Activated T-cell treated with anti-CD3 and anti-CD28 coated beads, Interleukin-2, amount 50 U/mL, for 72 hours (primary cell): ENCODE measurements at places on chromosomes 6 and 20.

DNA sequence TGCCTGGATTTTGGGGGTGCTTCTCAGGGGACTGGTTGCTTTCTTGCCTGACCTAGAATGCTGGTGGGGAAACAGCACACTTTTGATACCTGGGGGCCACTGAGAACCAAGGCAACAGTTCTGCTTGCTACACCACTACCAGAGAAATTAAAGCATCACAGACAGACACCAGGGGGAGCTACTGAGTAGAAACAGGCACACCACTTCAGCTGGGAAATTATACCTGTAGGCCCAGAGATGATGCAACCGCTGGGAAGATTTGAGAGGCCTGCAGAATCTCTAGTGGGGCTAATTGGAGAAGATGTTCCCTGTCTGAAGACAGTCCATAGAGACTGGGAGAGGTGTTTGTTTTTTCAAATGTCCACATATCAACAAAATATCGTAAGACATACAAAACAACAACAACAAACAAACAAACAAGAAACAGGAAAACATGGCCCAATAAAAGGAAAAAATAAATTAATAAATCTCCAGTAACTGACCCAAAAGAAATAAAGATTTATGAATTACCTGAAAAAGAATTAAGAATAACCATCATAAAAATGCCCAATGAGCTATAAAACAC is 129.4 kb upstream of the RIN2 start:
- peak; percentile 59 for DNase-seq

GRCh38 chr6:31632279-31632946 is 11.9 kb downstream of the PRRC2A start:
- DNase-seq = no peak

- no peak for DNase-seq
These were observed 5.1 kb downstream of the MOCS1 start for GRCh38 chr6:39929039-39929732.

DNA sequence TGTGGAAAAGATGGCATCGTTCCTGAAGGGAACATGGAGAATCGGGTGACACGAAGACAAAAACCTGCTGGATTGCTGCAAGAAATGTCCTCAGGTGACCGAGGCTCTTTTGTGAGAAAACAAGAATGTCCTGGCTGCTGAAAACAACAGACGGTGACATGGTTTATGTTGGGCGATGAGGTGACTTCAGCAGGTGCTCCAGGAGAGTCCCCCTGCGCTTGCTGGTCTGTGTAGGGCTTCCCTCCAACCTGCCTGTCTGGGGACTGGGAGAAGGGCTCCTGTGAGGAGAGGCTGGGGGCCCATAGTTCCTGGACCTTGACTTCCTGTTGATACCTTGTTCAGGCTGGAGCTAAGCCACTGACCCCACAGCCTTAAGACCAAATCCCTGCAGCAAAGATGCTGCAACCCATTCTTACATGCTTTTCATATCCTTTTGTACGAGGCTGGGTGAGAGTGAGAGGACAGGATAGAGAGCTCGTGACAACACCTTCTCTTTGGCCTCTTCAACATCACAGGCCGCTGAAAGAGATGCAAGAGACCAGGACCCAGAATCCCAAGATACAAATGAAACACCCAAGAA is 134.8 kb downstream of the CD83 start:
- DNase-seq = no peak

GRCh38 chr6:129369737-129370136 is 340.2 kb downstream of the ARHGAP18 start:
- no peak for DNase-seq

DNA sequence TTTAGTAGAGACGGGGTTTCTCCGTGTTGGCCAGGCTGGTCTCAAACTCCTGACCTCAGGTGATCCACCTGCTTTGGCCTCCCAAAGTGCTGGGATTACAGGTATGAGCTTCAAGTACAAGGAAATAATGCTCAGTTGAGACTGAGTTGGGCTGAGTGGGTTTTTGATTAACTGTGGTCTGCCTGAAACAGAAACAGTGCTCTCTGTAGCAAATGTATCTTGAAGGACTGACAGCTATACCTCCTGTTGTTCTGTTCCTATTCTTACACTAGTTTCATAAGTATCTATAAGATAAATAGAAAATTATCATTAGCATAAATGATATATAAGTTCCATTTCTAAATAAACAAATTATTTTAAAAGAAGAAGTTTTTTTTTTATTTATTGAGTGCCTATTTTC is 142.8 kb upstream of the PTPRK start:
- DNase-seq = no peak

DNA sequence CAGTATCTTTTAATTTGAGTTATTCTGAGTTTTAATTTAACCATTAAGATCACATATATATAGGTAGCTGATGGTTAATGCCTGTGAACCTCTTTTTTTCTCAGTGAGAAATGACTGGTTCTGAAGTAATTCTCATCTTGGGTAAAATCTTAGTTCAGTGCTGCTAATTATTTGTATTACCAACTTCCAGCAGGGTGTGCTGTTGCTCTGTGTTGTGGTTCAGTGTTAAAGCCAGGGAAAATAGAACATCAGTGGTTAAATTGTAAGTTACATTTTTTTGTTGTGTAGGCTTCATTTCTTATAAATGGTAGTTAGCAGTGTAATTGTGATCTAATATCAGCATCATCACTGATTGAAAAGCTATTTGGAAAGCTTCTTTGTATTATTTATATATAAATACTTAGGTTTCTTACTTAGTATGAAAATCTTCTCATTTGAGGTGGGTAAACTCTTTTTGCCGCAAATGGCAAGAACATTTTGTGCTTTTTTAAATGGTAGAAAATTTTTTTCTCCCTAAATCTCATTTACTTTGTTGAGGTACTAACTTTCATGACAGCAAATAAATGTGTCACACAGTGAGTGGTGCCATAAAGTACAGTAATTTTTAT is 43.7 kb downstream of the CDC5L start:
- DNase-seq = peak; percentile 34

DNA sequence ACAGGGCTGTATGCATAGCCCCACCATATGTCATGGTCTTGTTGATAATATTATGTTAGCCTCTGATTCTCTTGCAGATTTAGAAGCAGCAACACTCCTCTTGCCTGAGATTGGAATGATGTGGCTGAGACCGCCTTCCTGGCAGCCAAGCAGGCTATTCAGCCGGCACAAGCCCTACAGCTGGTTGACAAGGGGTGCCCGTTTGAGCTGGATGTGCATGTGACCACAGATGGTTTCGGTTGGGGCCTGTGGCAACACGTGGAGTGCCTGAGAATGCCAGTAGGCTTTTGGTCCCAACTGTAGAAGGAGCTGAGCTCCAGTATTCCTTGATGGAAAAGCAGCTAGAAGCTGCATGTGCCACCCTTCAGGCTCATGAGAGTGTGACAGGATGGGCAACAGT is 303.6 kb upstream of the POU3F2 start:
- DNase-seq = no peak

DNA sequence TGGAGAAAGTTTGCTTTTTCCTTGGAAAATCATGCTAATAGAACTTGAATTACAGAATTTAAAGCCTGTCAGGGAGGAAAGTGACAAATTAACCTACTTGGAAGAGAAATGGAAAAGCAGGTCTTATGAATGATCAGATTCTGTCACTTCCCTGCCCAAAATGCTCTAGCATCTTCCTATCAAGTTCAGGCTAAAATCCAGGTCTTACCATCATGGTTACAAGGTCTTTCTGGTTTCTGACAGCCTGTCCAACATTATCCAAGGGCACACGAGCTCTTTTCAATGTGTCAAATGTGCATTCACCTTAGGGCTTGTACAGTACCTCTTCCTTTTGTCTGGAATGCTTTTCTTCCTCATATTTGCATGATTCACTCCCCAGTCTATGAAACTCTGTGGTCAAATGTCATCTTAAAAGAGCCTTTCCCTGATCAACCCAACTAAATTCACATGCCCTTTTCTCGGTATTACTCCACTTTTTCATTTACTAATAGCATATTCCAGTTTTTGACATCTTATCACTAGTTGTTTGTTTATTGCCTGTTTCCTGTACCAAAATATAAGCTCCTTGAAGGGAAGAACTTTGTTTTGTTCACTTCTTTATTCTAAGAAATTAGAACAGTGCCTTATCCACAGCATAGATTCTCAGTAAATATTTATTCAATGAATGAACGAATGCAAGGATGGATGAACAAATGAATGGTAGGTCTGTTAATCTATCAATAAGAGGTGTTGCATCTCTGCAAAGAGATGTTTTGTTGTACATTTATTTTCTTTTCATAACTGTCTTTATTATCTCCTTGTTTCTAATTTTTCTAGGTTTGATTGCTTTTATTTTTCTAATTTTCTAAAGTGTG is 139.5 kb downstream of the BCAS1 start:
- no peak for DNase-seq

- no peak for DNase-seq
These were observed 164.3 kb downstream of the RPS12 start for GRCh38 chr6:132978685-132979084.

DNA sequence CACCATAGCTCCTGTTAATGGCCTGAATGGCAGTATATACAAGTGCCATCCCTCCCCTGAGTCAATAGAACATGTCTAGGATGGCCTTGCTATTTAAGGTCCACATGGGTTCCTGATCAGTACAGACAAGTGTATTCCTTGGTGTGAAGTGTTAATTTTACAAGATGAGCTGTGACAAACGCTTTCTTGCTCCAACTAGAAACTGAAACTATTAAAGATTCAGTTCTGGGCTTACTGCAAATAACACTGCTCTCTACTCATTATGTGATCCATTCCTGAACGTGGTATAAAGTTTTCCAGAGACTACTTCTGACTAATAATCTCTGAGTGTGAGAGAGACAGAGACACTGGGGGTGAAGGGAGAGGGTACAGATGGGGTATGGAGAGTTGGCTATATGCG is 198.0 kb upstream of the FBXL4 start:
- DNase-seq = no peak

- DNase-seq = no peak
These were observed 11.5 kb downstream of the KCNB1 start for GRCh38 chr20:49470922-49471321.
